Osteocyte (in vitro differentiated cells): ENCODE measurements at places on chromosomes 3 and 15. TPM values are rescaled to one million over a fixed set of nuclear protein-coding genes. Genes with fewer than 3 reads are reported as not detected.

DNA sequence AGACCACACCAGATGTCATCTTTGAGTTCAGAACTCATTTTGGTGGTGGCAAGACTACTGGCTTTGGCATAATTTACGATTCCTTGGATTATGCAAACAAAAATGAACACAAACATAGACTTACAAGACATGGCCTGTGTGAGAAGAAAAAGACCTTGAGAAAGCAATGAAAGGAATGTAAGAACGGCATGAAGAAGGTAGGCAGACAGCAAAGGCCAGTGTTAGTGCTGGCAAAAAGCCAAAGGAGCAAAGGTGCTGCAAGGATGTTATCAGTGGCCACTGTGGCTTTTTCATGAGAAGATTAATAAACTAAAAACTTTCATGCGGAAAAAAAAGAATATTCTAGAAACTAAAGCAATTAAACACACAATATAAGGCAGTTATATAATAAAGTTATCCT lies 21.9 kb downstream of the AAGAB start:
- H3K36me3 ChIP-seq: peaks cover 42% of the 10 kb centered on the region

GRCh38 chr15:29263289-29263688 lies 6.3 kb downstream of the NSMCE3 start:
- no peaks in the 10 kb centered on the region for H3K36me3 ChIP-seq
- peaks cover 14% of the 10 kb centered on the region for H3K4me1 ChIP-seq
- no peaks in the 10 kb centered on the region for H3K27me3 ChIP-seq
- no peak overlapping the region for H3K27ac ChIP-seq
- H3K4me3 ChIP-seq: no peak overlapping the region

Gene SKOR1
- total RNA-seq: 0.42 and 0.48 TPM in 2 replicates

- no peaks in the 10 kb centered on the region for H3K27me3 ChIP-seq
- H3K4me1 ChIP-seq: peaks cover 7% of the 10 kb centered on the region
- H3K27ac ChIP-seq: no peak overlapping the region
- no peak for DNase-seq
Measured at GRCh38 chr3:134847349-134847748, 52.3 kb downstream of the EPHB1 start.

GRCh38 chr3:140097874-140098635 lies 163.1 kb downstream of the CLSTN2 start:
- H3K4me1 ChIP-seq: peaks cover 18% of the 10 kb centered on the region
- H3K27me3 ChIP-seq: no peaks in the 10 kb centered on the region
- no peak for DNase-seq
- peaks cover 12% of the 10 kb centered on the region for H3K36me3 ChIP-seq
- H3K4me3 ChIP-seq: no peak overlapping the region

Gene NIT2
- total RNA-seq: 46.3 and 47.4 TPM in 2 replicates

- no peak for DNase-seq
- peaks cover 3% of the 10 kb centered on the region for H3K27me3 ChIP-seq
- H3K4me3 ChIP-seq: no peak overlapping the region
- H3K36me3 ChIP-seq: no peaks in the 10 kb centered on the region
Measured at GRCh38 chr3:102206511-102207031, 228.2 kb upstream of the ZPLD1 start.

Gene SEMA6D
- 11.9 and 12.1 TPM in 2 replicates for total RNA-seq

GRCh38 chr3:159944781-159945180 lies 43.9 kb upstream of the IL12A start:
- no peak overlapping the region for H3K27ac ChIP-seq
- DNase-seq: no peak
- H3K4me3 ChIP-seq: no peak overlapping the region
- H3K36me3 ChIP-seq: no peaks in the 10 kb centered on the region
